ENCODE measurements at places on chromosomes 12 and 14.

GRCh38 chr14:59282378-59282765 is 93.9 kb downstream of the DAAM1 start:
- DNase-seq, result no peak

GRCh38 chr14:61290701-61291100 is 9.6 kb upstream of the TMEM30B start:
- no peak for DNase-seq

GRCh38 chr12:131805421-131805820 is 22.8 kb upstream of the MMP17 start:
- no peak for DNase-seq

GRCh38 chr14:54346257-54346656 is 50.5 kb upstream of the CDKN3 start:
- DNase-seq, result no peak

DNA sequence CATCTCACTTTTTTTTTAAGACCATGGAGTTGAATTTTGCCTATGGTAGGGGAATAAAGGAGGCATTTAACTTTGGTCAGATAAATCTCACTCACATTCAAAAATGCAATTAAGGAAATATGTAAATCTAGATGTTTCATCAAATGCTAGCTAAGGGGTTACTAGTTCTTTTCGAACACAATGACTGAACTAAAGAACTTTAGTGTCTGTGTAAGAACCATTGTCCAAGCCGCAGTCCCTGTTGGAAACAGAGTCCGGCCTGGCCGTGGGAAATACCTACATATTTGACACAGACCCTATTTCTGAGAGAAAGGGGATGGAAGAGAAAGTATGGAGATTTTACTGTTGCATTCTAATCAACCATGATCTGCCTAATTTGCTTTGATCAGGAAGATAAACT is 17.4 kb downstream of the LGR5 start:
- no peak for DNase-seq

DNA sequence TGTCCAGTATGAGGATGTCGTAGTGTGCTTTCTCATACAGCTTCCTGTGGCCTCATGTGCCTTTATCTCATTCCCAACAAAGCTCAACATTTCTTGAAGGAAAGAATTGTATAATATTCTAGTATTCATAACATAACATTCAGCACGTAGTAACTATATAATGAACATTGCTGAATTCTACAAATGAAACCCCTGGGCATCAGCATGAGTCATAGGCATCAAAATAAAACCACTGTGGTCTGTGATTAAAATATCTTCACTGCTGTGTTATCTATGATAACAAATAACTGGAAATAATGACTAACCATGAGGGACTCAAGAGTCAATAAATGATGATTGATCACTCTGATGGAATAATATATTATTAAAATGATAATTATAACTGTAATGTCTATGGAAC is 255.2 kb downstream of the EMP1 start:
- DNase-seq, result no peak

DNA sequence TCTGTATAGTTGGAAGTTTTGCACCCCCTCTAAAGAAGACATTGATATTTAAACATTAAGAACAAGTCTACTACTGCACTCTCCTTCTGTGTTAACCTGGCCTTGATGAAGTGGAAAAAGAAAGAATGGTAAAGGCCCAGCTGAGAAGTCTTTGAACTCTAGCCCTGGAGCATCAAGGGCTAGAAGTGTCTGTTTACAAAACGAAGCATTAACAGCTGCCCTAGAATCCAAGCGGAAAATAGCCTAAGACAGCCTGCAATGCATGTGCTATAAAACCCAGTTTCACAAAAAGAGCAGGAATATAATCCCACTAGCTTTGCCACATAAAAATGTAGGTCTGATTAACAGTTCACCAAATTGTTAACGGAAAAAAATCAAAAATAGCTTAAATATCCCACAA is 60.5 kb downstream of the NUMB start:
- no peak for DNase-seq

GRCh38 chr14:30214461-30215090 is 286.9 kb upstream of the PRKD1 start:
- peak; percentile 61 for DNase-seq

- no peak for DNase-seq
Observed at GRCh38 chr12:24719293-24719721, 229.6 kb downstream of the BCAT1 start.

GRCh38 chr14:50471838-50472465 is 60.4 kb downstream of the MAP4K5 start:
- DNase-seq, result no peak

DNA sequence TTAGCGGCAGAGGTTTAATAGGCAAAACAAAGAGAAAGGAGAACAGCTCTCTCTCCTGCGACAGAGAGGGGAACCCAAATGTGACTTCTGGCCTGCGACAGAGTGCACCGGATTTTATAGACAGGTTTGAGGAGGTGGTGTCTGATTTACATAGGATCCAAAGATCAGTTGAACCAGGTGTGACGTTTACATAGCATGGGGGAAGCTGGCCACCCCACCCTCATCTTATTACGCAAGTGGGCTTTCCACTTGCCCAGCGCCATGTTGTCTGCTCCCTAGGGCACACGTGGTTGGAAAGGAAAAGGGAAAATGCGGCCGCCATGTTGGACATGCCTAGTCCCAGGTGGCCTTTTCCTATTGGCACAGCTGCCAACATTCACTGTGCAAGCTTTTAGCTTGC is 17.4 kb downstream of the BCL2L14 start:
- no peak for DNase-seq

DNA sequence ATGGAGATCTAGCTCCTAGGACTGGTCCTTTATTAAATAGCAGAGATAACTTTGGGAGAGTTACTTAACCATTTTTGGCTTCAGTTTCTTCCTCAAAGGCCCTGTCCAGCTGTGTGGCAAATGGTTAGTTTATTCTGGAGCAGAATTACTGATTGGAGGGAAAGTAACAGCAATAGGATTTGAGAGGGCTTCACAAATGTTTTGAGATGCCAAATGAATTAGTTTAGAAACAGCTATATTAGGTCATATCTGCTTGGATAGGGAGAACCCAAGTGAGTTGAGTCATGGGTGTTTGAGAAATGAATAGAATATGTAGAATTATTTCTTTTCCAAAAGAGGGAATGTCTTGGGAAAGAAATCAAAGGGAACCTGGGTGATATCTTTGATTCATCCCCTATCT is 17.5 kb downstream of the RASSF3 start:
- no peak for DNase-seq

DNA sequence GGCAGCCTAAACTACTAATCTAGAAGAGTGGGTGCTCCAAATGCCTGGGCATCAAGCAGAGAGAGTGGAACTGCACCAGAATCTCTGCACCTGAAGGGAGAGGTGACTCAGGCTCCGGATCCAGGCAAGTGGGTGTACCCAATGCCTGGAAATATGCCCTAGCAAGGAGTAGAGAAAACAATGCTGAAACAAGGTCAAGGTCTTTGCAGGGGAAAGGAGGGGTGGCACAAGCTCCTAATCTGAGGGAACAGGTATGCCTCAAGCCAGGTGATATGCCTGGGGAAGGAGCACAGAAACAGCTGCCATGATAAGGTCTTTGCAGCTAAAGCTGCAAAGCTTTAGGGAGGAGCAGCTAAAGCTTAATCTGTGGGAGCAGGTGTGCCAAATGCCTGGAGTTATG is 136.0 kb upstream of the KITLG start:
- DNase-seq, result peak; percentile 67

GRCh38 chr12:128323145-128323920 is 56.4 kb downstream of the TMEM132C start:
- DNase-seq, result peak; percentile 27

DNA sequence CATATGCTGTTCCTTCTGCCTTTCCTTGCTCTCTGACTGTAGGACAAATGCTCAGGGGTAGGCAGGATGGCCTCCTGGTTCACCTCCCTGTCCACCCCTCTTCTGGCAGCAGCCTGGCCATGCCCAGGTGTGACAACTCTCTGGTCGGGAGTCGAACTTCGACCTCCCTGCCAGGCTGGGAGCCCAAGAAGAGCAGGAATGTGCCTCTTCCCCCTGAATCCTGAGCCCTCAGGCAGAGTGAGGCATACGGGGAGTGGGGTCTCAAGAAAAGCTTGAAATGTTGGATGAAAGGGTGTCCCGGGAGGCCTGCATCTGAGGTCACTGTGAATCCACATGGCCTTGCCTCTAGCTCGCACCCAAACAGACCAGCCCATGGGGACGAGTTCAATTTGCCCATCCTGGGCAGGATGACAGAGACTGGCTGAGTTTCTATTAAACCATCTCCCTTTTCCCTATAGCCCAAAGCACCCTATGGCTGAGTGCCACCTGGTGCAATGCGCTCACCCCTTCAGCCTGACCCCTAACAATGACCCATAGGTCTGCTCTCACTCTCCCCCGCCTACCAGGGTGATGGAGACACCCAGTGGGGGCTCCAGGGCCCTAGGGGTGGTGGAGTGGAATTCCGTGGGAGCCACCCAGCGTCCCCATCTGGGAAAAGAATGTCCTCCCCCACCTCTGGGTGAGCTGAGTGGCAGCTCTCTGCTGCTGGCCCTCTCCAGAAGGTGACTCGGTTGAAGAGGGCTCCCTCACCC is 52.9 kb upstream of the DIO3 start:
- no peak for DNase-seq

GRCh38 chr12:102833687-102834441 is 83.2 kb downstream of the PAH start:
- DNase-seq, result no peak

GRCh38 chr12:124544311-124544970 is 23.0 kb downstream of the NCOR2 start:
- no peak for DNase-seq

GRCh38 chr12:104909761-104910160 is 48.3 kb downstream of the SLC41A2 start:
- no peak for DNase-seq

DNA sequence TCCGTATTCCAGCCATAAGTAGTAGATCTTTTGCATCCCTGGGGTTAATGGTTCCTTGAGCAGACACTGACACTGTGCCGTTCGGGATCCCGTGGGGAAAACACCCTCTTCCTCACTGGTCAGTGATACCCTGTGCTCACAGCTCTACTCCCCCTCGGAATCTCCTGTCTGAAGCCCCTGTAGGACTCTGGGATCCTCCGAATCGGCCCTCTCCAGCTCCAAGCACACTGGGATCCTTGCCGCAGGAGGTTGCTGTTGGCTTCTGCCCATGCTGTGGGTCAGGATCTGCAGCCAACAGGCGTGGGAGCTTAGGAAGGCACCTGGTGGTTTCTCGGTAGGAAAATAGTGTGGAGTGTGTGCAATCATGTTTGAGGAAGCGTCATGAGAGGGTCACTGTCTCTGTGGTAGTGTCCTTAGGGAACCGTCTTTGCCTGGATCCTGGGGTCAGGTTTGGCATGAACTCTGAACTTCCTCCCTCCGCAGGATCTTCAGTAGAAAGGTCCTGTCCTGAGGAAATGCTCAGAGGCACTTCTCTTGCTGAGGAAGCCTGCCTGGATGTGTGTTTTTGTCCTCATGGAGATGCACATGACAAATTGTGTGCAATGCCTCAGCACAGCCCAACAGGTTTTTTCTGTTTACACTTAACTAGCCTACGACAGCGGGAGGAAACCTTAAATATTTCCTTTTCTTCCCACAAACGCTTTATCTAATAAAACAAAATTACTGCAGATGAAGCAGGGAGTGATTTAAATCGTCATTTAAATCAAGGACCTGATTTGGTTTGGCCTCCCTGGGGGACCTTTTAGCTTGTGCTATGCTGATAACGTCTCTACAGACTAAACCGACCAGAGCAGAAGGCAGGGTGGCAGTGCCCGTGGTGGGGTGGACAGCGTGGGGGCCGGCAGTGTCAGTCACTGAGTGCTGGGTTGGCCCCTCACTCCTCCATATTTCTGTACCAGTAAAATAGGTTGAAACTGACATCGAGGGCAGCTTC is 18.7 kb downstream of the FBXL14 start:
- peak; percentile 40 for DNase-seq

DNA sequence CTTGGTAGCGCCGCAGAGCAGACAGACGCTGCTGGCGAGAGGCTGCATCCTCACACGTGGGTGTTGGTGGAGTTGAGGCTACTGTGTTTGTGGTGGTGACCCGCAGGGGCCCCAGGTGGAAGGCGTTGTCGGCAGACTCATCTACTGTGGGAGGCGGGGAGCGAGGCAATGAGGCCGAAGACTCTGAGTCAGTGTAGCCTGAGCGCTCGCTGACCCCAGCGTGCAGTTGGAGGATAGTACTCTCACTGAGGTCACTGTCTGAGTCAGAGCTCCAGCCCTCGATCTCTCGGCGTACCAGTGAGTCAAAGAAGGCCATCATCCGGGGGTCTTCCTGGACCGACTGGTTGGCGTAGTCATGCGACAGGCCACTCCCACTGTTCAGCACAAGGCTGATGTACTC is 76.0 kb upstream of the ACTN1 start:
- DNase-seq, result no peak

DNA sequence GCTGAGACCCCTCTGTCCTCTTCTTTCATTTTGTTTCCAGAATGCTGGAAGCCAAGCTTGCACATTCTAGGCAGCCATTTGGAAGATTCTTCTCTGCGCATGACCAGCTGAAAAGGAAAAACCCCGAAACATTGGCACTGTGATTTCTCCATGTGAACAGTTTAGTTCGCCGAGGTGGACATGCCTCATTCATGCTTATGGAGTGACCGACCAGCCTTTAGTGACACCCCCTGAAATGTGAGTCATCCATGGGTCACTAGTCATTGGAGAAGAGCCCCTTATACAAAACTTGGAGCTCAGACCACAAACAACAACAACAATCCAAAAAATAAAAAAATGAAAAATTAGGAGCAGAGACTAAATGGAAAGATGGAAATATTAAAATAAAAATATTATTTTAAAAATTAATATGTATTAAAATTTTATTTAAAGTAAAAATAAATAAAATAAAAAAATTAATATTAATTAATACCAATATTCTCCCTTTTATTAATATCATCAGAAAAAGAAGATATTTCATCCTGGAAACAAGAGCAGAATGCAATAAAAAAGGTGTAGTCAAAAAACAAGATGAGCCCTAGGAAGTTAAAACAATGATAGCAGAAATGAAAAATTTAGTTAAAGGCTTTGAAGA is 9.5 kb upstream of the KRT7 start:
- no peak for DNase-seq

GRCh38 chr12:10891937-10892336 is 7.9 kb upstream of the PRH1 start:
- DNase-seq, result peak; percentile 22

GRCh38 chr14:50768680-50769079 is 62.3 kb downstream of the NIN start:
- DNase-seq, result no peak

- no peak for DNase-seq
Observed at GRCh38 chr12:64061868-64062375, 160.2 kb downstream of the KICS2 start.

DNA sequence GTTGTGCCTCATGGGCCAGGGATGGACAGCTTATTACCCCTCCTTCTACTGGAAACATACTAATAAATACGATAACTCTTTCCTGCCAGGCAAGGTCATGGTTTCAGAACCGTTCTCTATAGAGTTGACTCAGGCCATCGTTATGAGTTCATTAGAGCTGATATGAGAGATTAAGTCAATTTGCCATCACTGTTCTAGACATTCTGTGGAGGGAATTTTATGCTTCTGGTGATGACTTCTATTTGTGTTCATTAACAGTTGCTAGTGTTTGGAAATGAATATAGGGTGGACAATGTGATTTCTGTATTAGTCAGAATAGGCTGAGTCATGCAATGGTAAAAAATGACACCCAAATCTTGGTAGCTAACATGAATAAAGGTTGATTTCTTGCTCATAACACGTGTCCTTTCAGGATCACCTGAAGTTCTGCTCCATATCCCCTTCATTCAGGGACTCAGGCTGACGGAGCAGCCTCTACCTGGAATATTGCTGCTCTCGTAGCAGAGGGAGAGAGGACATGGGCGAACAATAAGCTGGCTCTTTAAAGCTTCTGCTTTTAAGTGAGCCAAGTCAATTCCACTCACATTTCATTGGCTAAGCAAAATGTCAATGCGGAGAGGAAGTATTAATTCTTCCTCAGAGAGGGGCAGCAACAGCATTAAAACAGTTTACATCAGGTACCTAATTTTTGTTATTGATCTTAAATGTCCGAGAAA is 18.5 kb upstream of the TBPL2 start:
- DNase-seq, result no peak
